ENCODE measurements at places on chromosomes 16 and 17. TPM values are rescaled to one million over a fixed set of nuclear protein-coding genes. Genes with fewer than 3 reads are reported as not detected.

Gene UBALD2
- total RNA-seq, result 26.0 TPM

Gene MT1G
- not detected for total RNA-seq

Gene EXOC3L1
- total RNA-seq, result 3.9 TPM

Gene RASL10B
- total RNA-seq, result 18.4 TPM

Gene TMEM204
- total RNA-seq, result 27.1 TPM

Gene TMC7
- 0.69 TPM for total RNA-seq

Gene CFAP97D1
- total RNA-seq, result 0.05 TPM

Gene B9D1
- total RNA-seq, result 8.8 TPM

Gene NTHL1
- 21.7 TPM for total RNA-seq

Gene ARRB2
- 28.1 TPM for total RNA-seq

GRCh38 chr17:2704031-2704889, 7.3 kb downstream of the CLUH start:
- no peak for DNase-seq
- H3K4me1 ChIP-seq, result peaks cover 51% of the 10 kb centered on the region
- H3K36me3 ChIP-seq, result peaks cover 51% of the 10 kb centered on the region
- peak overlapping the region; percentile 88 for H3K4me3 ChIP-seq
- no peaks in the 10 kb centered on the region for H3K27me3 ChIP-seq

DNA sequence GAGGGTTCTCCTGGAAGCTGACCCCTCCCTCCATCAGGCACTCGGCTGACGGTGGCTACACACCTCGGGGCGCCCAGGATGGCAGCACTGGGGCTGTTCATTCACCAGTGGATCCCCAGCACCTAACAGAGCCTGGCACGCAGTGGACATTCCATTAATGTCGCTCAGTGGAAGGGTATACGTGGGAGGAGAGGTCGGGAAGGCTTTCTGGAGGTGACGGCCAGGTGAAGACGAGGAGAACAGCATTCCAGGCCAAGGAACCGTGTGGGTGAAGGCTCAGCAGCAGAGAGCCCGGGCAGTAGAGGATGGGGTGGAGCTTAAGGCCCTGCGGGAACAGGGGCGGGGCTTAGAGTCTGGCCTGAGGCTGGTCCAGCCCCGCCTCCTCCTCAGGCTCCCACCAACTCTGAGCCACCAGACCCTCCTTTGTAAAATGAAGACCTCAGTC, 2.5 kb upstream of the HS3ST6 start:
- peaks cover 13% of the 10 kb centered on the region for H3K4me1 ChIP-seq
- no peak overlapping the region for H3K27ac ChIP-seq
- no peaks in the 10 kb centered on the region for H3K36me3 ChIP-seq
- no peak overlapping the region for H3K4me3 ChIP-seq

- H3K36me3 ChIP-seq, result no peaks in the 10 kb centered on the region
- H3K4me3 ChIP-seq, result no peak overlapping the region
- DNase-seq, result no peak
- peaks cover 74% of the 10 kb centered on the region for H3K27me3 ChIP-seq
- H3K4me1 ChIP-seq, result peaks cover 23% of the 10 kb centered on the region
Measured at GRCh38 chr16:168424-168823, 2.6 kb downstream of the HBM start.

DNA sequence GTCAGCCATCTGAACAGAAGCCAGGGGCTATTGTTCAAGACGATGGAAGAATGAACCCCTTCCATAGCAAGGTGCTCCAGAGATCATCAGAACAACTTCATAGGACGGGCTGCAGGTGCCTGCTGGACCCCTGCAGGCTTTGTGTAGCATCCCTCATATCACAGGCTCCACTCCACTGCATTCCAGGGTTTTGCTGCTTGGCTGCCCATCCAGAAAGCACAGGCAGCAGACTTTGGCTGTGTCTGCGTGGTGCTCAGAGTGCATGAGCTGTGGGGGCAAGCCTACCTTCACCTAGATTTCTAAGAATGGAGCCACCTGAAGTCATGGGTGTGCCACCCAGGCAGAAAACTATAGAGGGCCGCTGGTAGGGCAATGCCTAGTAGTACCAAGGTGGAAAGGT, 93.9 kb upstream of the NLRP1 start:
- DNase-seq, result no peak
- no peak overlapping the region for H3K4me3 ChIP-seq
- H3K4me1 ChIP-seq, result no peaks in the 10 kb centered on the region

DNA sequence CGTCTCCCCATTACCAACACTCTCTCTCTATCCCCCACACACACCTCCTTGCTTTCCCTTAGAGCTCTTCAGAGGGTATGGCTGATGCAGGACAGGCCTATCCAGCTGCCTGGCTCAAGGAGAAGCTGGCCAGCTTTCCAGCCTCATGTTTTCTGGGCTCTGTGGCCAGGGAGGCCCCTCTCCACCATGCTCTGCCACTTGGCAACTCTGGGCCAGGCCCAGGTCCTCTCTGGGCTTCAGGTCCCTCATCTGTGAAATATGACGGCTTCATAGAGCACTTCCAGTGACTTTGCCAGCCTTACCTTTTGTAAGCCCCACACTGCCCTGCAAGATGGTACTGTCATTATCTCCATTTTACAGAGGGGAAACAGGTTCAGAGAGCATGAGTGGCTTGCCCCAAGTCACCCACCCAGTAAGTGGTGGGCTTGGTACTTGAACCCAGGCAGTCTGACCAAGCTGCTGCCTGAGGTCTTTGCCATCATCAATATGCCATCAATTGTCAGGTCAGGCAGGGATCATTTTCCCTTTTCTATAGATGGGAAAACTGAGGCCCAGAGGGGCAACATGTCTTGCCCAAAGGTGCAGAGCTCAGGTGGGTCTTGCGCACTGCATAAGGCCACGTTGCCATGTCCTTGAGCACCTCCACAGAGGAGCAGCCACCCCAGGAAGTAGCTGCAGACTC, 548 bp upstream of the ADGRG5 start:
- H3K4me3 ChIP-seq, result no peak overlapping the region
- DNase-seq, result no peak
- H3K27me3 ChIP-seq, result peaks cover 3% of the 10 kb centered on the region
- peaks cover 5% of the 10 kb centered on the region for H3K4me1 ChIP-seq

GRCh38 chr17:19270347-19270703, 33.2 kb downstream of the EPN2 start:
- DNase-seq, result no peak
- H3K4me3 ChIP-seq, result peak overlapping the region; percentile 19
- H3K36me3 ChIP-seq, result peaks cover 9% of the 10 kb centered on the region

DNA sequence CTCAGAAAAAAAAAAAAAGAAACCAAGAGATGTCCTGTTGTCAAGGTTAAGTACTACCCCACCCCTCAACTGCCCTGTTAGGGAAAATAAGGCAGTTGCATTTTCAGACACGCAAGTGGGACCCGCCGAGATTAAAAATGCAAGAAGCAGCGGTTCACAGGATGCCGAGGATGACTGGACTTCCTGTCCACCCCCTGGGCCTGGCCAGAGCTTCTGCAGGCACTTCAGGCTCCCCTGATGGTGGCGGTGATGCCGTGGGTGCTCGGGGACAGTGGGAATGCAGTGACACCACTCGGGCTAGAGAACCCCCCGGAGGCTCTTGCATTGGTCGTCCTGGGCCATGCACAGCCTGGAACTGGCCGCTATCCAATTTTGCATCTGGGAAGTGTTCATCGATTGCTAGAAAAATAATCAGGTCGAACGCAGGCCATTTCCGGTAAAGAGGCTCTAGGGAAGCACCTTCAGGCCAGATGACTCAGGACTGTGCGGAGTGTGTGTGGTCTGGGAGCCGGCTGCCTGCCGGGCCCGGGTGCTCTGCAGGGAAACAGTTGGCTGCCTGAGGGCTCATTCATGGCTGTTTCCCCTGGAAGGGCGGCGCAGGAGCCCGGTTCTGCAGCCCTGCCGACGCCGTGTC, 13.4 kb upstream of the CRISPLD2 start:
- no peaks in the 10 kb centered on the region for H3K36me3 ChIP-seq
- peak overlapping the region; percentile 49 for H3K4me3 ChIP-seq
- peaks cover 10% of the 10 kb centered on the region for H3K27me3 ChIP-seq

GRCh38 chr17:57518587-57519581, 226.2 kb downstream of the CCDC182 start:
- H3K4me1 ChIP-seq, result peaks cover 51% of the 10 kb centered on the region
- H3K36me3 ChIP-seq, result no peaks in the 10 kb centered on the region
- peak; percentile 66 for DNase-seq
- H3K4me3 ChIP-seq, result no peak overlapping the region
- H3K27me3 ChIP-seq, result no peaks in the 10 kb centered on the region

GRCh38 chr16:25872369-25873070, 180.8 kb downstream of the HS3ST4 start:
- peaks cover 6% of the 10 kb centered on the region for H3K27me3 ChIP-seq
- H3K4me1 ChIP-seq, result no peaks in the 10 kb centered on the region
- H3K4me3 ChIP-seq, result no peak overlapping the region
- H3K27ac ChIP-seq, result no peak overlapping the region
- DNase-seq, result no peak
- no peaks in the 10 kb centered on the region for H3K36me3 ChIP-seq

- no peaks in the 10 kb centered on the region for H3K4me1 ChIP-seq
- peaks cover 37% of the 10 kb centered on the region for H3K27me3 ChIP-seq
- no peaks in the 10 kb centered on the region for H3K36me3 ChIP-seq
- no peak overlapping the region for H3K27ac ChIP-seq
- no peak for DNase-seq
Measured at GRCh38 chr16:65751622-65752521, 614.6 kb upstream of the CDH5 start.

GRCh38 chr17:4235372-4236279, 28.2 kb downstream of the ANKFY1 start:
- peaks cover 61% of the 10 kb centered on the region for H3K4me1 ChIP-seq
- no peak for DNase-seq
- no peak overlapping the region for H3K4me3 ChIP-seq
- peaks cover 51% of the 10 kb centered on the region for H3K36me3 ChIP-seq
- H3K27me3 ChIP-seq, result no peaks in the 10 kb centered on the region

GRCh38 chr17:68292689-68293040, 1.4 kb downstream of the ARSG start:
- DNase-seq, result no peak
- peaks cover 30% of the 10 kb centered on the region for H3K4me1 ChIP-seq
- H3K27me3 ChIP-seq, result peaks cover 50% of the 10 kb centered on the region
- H3K4me3 ChIP-seq, result peak overlapping the region; percentile 81
- no peak overlapping the region for H3K27ac ChIP-seq

- H3K36me3 ChIP-seq, result peaks cover 25% of the 10 kb centered on the region
- DNase-seq, result no peak
- no peak overlapping the region for H3K4me3 ChIP-seq
- H3K27ac ChIP-seq, result no peak overlapping the region
- no peaks in the 10 kb centered on the region for H3K4me1 ChIP-seq
Measured at GRCh38 chr17:5560361-5560988, 23.8 kb downstream of the NLRP1 start.

GRCh38 chr17:63985387-63986140, 12.6 kb upstream of the PRR29 start:
- peaks cover 14% of the 10 kb centered on the region for H3K27me3 ChIP-seq
- DNase-seq, result no peak
- H3K36me3 ChIP-seq, result no peaks in the 10 kb centered on the region
- H3K4me1 ChIP-seq, result peaks cover 80% of the 10 kb centered on the region
- no peak overlapping the region for H3K4me3 ChIP-seq

DNA sequence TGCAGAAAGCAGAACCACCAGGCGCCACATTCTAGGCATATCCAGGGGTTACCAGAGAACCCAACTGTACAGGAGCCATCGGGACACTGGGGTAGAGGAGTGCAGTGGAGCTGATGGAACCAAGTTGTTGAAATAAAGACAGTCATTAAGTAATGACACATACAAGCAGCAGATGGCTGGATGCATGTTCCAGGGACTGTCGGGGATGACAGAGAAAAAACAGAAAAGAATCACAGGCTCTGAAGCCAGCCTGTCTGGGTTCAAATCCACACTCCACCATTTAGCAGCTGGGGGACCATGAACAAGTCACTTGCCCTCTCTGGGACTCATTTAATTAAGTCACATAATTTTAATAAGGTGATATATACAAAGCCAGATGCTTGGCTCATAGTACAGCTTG, 117.1 kb downstream of the ZNF423 start:
- H3K27ac ChIP-seq, result no peak overlapping the region
- H3K4me3 ChIP-seq, result no peak overlapping the region
- no peaks in the 10 kb centered on the region for H3K27me3 ChIP-seq

GRCh38 chr17:81959362-81960129, 1.4 kb downstream of the NOTUM start:
- peak; percentile 75 for DNase-seq
- no peaks in the 10 kb centered on the region for H3K36me3 ChIP-seq
- H3K4me3 ChIP-seq, result peak overlapping the region; percentile 64
- no peak overlapping the region for H3K27ac ChIP-seq

- H3K27ac ChIP-seq, result peak overlapping the region; percentile 15
- no peak overlapping the region for H3K4me3 ChIP-seq
- H3K4me1 ChIP-seq, result peaks cover 64% of the 10 kb centered on the region
Measured at GRCh38 chr17:82863383-82863940, 23.6 kb upstream of the ZNF750 start.

DNA sequence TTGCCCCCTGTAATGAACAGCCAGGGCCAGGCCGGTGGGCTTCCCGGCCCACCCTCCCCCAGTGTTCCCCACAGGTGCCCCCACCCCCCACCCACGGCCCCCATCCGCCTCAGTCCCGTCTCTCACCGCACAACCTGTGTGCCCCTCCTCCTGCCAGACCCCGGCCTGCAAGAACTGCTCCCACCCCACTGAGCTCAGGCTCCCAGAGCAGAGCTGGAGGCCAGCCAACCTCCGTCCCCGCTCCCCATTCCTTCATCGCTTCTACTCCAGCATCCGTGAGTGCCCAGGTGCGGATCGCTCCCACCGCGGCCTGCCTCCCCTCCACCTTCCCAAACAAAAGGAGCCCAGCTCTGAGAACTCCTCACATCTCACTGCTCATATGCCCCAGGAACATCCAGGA, 4.2 kb downstream of the MVD start:
- no peak overlapping the region for H3K4me3 ChIP-seq
- H3K27me3 ChIP-seq, result no peaks in the 10 kb centered on the region
- DNase-seq, result no peak
- H3K4me1 ChIP-seq, result peaks cover 22% of the 10 kb centered on the region

DNA sequence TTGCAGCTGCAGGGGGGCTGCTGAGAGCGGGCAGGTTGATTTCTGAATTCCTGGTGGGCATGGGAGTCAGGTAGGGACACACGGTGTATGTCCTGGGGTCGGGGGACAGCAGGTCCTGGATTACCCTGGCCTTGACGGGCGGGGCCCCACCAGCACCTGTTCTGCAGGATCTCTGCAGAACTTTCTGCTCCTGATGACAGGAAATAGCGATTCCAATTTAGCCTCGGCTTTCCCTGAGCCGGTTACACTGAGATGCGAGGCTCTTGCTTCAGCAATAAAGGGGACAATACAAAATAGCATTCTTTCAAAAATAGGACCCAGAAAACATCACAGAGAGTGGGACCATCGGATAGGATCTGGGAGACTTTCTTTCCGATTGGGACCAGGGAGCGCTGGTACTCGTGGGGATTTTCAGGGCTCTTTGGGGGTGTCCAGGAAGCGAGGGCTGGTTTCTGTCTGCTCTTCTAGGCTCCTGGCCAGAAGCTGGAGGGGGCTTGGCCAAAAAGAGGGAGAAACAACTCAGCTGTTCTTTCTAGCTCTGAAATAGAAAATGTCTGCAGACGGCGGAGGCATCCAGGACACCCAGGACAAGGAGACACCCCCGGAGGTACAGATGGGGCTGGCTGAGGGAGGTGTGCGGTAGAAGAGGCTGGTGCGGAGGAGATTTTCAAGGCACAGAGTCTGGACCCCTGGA, 642 bp downstream of the ZNF205 start:
- H3K4me3 ChIP-seq, result peak overlapping the region; percentile 92
- DNase-seq, result no peak
- H3K36me3 ChIP-seq, result peaks cover 31% of the 10 kb centered on the region
- peaks cover 36% of the 10 kb centered on the region for H3K4me1 ChIP-seq
- no peaks in the 10 kb centered on the region for H3K27me3 ChIP-seq

- no peaks in the 10 kb centered on the region for H3K36me3 ChIP-seq
- H3K4me3 ChIP-seq, result no peak overlapping the region
- peaks cover 5% of the 10 kb centered on the region for H3K27me3 ChIP-seq
- H3K27ac ChIP-seq, result no peak overlapping the region
- no peaks in the 10 kb centered on the region for H3K4me1 ChIP-seq
- DNase-seq, result peak; percentile 48
Measured at GRCh38 chr16:67268136-67268579, 11.2 kb upstream of the PLEKHG4 start.
